ENCODE measurements at places on chromosomes 5 and 9.
A peak's percentile ranks its signal among the peaks of the same experiment; 100 is the strongest.

- DNase-seq, result no peak
Measured at GRCh38 chr5:131513780-131514179, 121.2 kb downstream of the RAPGEF6 start.

- no peak for DNase-seq
Measured at GRCh38 chr5:107867266-107867665, 196.5 kb upstream of the EFNA5 start.

DNA sequence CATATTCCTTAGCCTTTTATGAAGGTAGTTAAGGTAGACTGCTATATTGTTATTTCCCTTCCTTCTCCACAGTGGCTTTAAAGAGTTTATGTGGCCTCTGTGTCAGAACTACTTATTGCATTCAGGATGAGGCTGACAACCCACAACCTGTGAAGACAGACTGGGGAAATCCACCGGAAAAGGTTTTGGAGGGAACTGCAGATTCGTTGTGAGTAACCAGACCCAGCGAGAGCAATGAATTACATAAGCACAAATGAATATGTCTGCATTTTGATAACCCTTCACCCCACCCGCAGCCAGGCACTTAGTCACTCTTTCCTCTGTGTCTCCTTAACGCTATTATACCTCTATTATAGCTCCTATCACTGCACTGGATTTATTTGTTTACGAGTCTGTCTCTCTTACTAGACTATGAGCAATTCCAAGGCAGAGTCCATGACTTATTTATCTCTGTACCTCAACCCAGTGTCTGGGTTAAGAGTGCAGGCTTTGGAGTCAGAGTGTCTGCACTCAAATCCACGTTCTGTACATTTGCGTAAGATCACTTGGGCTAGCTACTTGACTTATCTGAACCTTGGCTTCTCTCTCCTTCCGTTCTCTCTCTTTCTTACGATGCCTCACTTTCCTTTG, 19.2 kb downstream of the KCTD16 start:
- peak; percentile 65 for DNase-seq

GRCh38 chr5:15020736-15021135, 149.2 kb upstream of the ANKH start:
- DNase-seq, result no peak

DNA sequence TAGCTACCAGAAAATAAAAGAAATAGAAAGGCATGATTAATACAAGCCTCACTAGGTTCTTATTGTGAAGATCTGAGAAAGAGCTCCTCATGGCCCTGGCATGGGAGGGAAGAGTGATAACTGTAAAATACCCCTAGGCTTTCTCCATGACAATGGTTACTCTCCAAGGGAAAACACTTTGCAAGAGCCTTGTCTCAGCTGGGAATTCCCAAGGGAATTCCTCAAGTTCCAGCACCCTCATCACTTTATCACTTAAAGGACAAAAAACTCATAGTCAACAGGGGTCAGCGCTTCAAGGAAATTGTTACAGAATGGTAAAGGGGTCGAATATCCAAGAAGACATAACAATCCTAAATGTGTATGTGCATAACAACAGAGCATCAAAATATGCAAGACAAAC, 21.2 kb downstream of the SYK start:
- DNase-seq, result no peak

DNA sequence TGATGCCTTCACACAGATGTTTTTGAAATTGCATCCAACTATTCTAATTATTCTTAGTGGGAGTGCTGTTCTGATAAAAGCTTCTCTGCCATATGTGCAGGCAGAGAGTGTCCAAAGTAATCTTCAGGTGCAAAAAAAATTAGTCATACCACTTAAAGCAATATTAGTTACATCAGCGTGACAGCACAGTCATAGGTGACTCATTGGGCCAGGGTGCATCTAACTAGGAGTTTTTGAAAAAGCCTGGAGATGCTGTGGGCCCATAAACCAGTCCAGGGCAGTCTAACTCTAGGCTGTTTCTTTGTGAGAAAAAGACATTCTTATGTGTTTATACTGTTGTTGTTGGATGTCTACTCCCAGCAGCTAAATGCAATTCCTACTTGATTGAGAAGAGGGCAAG, 33.0 kb upstream of the C6 start:
- no peak for DNase-seq
